ENCODE measurements at places on chromosomes 6 and 20.

GRCh38 chr20:35368666-35369423, 42.9 kb downstream of the UQCC1 start:
- no peak for DNase-seq

DNA sequence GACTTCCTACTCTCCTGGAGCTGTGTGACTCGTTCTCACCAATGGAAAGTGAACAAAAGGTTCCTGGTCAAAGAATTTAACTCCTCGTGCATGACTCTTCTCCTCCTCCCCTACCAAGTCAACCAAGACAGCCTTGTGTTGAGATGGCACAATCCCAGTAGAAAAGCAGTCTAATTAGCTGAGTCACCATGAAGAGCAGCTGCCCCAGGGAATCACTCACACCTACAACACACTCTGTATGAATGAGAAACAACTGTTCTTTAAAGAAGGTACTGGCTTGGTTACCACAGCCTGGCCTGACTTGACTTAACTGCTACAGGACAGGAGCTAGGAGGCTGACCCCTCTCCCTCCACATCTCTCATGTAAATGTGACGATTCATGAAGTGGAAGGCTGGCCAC, 2.9 kb upstream of the HLA-DOB start:
- DNase-seq = no peak

DNA sequence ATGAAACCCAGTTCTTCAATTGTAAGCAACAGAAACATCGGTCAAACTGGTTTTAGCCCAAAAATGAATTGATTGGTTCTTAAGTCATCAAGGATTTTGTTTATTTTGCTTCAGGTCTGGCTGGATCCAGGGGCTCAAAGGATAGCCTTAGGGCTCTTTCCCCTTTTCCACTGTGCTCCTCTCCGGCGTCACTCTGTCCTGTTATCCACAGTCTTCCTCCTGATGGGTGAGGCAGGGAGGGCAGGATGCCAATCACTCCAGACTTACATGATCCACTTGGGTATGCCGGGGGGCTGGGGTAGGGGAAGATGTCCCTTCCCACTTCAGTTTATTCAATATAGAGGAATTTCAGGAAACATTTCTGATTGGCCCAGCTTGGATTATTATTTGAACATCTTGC, 40.0 kb downstream of the PLAGL2 start:
- DNase-seq = no peak

DNA sequence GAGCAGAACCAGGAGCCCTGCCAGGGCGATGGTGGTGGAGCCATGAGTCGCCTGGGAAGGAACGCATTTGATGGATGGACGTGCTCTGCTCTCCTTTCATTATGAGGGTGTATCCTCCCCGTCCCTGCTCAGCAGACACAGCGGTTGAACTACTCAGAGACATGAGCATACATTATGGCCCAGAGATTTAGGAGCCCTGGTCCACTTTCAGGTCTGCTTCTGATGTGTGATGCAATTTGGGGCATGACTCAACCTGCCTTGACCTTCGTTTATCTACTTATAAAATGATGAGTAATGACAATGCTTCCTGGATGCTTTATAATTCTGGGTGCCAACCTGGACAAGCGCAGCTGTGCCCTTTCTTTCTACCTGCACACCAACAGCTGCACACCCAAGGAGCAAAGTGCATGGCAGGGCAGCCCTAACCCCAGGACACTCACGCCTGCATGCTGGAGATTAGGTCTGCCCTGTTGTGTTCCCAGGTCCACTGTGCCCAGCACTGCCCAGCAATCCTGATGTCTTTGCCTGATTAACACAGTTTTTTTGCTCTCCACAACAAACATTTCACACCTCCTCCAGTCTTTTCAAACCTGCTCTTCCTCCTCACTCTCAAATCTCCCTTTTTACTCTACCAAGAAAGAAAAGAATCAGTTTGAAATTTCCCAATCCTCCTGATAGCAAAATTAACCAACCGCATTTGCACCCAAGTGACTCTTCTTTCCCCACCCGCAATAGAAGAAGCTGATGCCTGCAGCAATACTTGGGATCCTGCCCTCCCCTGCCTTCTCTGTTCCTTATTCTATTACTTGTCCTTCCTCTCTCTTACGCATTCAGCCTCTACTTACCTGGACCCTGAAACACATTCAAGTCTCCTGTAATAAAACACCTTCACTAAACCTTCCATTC, 81.2 kb downstream of the EZR start:
- no peak for DNase-seq

DNA sequence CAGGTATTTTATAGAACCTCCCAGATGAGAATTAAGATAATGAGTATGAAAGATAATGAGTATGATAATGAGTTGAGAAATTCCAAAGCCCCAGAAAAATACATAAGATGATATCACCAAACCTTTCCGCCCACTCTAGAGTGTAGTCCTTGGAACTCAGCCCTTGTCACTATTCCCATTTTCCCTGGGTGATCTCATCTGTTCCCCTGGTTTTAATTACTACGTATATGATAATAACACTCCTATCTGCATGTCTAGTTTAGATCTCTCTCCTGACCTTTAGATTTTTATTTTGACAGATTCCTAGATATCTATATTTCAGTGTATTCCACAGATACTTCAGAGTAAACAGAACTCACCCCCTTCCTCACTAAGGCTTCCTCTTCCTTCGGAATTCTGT, 51.0 kb upstream of the ASIP start:
- no peak for DNase-seq

GRCh38 chr6:86969573-86969972, 32.2 kb downstream of the HTR1E start:
- DNase-seq = no peak

DNA sequence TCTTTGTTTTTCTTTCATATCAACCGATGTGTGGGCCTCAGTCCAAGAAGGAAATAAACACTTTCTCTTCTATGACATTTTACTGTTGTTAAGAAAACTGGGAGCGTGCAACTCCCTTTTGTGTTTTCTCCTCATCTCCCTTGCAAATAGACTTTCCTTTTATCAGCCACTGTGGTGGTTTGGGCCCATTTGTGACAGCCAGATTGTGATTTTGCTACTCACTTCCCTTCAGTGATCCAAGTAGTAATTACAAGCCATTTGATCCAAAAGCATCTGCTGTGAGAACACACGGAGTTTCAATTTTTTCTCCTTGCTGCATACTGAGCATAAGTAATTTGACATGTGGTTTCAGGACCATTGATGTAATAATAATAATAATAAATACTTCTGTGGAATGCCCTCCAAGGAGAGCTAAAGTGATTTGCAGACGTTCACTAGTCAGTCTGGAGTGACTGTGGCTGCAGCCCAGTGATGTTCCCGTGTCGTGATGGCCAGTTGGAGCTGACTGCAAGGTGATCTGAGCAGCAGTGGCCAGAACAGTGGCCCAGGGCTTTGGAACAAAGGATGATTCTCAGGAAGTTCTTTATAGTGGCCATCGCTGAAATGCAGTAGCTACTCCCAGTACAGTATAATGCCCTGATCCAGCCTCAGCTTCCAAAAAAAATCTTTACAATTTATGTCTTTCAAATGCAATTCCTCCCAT, 91.9 kb upstream of the CLDN20 start:
- DNase-seq = no peak

- DNase-seq = no peak
Measured at GRCh38 chr6:85580878-85581267, 12.8 kb downstream of the SNX14 start.

DNA sequence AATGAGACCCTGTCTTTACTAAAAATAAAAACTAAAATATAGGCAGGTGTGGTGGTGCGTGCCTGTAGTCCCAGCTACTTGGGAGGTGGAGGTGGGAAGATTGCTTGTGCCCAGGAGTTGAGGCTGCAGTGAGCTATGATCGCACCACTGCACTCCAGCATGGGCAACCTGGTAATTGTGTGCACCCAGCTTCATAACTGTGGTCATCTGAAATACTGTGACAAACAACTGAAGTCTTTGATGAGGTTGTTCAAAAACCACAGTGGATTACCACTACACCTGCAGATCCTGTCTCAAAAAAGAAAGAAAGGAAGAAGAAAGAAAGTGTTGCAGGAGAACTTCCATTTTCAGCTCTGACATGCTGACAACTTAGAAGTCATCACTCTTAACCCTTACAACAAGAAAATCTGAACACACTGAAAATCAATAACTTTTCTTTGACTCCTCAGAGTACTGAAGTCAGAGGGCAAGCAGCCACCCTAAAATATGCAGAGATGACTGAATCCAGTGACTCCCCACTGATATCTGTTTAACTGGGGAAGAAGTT, 13.8 kb upstream of the ZBP1 start:
- no peak for DNase-seq

DNA sequence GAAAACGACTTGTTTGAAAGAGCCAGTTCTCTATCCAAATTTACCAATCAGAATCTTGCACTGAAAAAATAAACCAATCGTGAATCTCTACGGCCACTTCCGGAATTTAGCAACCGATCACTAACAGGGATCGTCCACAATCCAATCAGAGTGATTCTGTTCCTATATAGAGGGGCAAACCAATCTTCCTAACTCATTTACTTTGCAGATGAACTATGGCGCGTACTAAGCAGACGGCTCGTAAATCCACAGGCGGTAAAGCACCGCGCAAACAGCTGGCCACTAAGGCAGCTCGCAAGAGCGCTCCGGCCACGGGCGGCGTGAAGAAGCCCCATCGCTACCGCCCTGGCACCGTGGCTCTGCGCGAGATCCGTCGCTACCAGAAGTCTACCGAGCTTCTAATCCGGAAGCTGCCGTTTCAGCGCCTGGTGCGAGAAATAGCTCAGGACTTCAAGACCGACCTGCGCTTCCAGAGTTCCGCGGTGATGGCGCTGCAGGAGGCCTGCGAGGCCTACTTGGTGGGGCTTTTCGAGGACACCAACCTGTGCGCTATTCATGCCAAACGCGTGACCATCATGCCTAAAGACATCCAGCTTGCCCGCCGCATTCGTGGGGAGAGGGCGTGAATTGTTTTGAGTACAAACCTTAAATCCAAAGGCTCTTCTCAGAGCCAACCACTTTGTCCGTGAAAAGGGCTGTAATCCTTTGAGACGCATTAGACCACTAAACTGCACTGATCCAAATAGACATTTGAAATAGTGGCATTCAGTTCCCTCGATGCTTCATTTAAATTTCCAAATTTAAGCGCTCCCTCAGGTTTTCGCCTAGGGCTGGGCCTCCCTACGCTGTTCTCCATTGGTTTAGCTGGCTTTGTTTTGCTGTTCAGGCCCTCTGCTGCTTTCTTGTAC, 138.0 kb downstream of the HFE start:
- no peak for DNase-seq

DNA sequence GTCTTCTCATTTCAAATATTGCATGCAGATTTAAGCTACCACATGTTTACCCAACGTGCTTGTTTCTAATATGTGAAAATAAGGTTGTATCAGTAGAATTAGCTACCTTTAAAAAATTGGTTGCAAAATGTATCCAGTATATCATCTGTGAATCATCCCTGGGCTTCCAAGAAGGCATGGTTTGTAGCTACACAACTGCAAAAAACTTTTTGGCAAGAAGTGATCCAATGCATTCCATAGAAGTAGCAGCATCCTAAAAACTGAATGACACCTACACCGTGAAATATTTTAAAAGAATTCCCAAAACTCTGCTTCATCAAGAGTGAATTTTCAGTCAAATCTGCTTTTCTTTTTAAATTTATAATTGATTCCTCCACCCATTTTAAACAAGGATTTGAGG, 89.1 kb downstream of the AIG1 start:
- DNase-seq = no peak

DNA sequence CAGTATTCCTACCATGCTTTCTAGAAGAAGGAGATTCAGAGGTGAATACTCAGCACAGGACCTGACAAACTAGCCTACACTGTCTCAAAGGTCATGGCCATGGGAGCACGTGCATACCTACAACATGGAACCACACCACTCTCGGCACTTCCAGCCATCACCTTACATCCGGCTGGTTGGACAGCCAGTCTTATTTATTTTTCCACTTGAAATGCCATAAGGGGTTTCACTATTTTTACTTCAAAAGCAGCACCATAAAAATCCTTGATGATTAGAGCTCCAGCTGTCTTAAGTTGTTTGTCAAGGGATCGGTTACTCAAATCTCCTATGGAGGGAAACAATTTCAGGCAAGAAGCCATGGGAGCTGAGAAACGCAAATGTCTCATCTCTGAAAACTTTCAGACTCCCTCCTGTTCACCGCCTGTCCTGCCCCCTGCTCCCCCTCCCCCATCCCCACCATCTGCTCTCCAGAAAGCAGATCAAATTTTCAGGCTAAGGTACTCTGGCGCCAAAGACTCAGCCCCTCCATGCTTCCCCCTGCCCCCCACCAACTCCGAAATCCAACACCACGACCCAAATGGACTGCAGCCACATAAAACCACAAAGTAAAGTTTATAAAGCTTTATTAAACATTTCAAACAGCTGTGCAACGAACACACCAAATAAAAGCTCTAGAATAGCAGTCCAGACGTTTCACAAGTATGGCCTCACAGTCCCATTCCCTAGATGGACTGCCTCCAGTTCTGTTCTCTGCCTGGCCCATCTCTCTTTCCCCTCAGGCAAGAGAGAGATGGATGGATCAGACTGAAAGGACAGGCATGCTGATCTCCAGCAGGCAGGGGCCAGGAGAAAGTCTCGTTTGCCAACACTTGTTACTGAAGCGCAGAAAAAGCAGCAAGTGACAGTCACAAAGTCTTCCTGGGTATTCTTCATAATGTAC, 4.0 kb upstream of the NNAT start:
- no peak for DNase-seq

DNA sequence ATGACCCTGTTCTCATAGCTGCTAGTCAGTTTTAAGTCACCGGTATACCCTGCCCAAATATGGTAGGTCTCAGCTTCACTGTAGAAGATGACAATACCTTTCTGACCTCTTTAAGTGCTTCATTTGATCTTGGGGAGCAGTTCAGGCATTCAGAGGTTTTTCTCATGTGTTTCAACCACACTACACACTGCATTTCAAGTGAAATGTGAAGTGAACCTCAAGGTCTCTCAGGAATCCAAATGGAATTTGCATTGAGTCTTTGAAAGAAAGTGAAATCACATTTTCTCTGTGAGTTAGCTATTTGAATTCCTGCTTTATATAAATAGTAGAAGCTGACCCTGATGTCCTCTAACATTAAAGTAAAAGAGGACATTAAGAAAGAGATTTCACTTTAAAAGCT, 461.6 kb downstream of the ADGRB3 start:
- DNase-seq = no peak

GRCh38 chr6:8085053-8085511, 17.3 kb downstream of the EEF1E1 start:
- no peak for DNase-seq

- peak; percentile 54 for DNase-seq
Measured at GRCh38 chr6:13486679-13487121, 700 bp downstream of the GFOD1 start.

- no peak for DNase-seq
Measured at GRCh38 chr6:2029130-2029794, 216.1 kb downstream of the GMDS start.

DNA sequence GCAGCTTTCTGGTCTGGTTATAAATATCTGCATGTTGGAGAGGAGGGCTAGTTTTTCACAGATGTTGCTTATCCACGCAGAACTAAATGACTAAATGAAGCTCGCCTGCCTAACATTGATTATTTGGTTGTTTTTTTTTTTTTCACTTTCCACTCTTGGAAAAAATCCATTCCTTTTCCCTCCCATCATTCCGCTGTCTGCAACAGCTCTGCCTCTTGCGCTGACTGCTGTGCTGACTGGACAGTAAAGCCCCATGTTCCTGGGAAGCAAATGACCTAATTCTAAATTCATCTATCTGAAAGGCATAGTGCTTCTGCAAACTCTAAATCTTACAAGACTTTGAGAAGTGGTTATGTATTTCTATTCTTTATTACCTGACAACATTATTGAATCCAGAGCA, 255.5 kb upstream of the PLN start:
- DNase-seq = no peak

- no peak for DNase-seq
Measured at GRCh38 chr20:10925767-10926166, 252.0 kb upstream of the JAG1 start.

GRCh38 chr6:7914991-7915789, 4.6 kb upstream of the TXNDC5 start:
- no peak for DNase-seq

Data from stimulated activated CD4-positive, alpha-beta T cell treated with anti-CD3 and anti-CD28 coated beads, Interleukin-15, amount 100 ng/mL, for 48 hours (primary cell).